ENCODE measurements at places on chromosomes 12 and 14. TPM values are rescaled to one million over a fixed set of nuclear protein-coding genes. Genes with fewer than 3 reads are reported as not detected.
A peak's percentile ranks its signal among the peaks of the same experiment; 100 is the strongest.

Gene PTGDR
- total RNA-seq: not detected

Gene NKX2-1
- not detected for total RNA-seq

DNA sequence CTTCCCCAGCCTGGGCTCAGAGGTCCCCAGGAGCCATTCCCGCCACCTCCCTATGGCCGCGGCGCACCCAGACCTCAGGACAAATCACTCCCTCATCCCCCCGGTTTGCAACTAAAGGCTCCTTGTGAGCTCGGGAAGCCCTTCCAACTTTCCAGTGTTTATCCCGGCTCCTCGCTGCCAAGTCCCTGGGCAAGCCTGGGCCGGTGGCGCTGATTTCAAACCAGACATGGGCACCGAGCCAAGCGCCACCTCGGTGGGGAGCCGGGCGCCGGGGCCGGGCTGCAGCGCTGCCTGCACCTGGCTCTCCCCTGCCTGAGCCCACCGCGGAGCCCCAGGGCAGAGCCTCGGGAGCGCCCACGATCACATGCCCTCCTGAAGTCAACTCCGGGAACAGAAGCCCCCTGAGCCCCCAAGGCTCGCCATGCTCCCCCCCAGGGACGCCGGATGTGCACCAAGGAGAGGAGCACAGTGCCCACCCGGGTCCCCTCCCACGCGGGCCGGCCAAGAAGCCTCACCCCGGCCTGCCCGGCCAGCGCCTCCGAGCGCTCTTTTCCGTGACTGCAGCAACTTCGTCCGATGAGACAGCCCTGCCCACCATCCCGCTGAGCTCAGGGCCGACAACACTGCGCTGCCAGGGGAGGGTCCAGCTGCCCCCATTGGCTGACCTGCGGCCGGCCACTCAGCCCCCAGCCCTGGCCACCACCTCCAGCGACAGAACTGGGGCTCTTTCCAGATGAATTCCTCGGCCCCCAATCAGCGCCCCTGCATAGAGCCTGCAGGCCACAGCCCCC lies 50.0 kb downstream of the NCOR2 start:
- DNase-seq: peak; percentile 54

Gene EIF2S3B
- 1.4 TPM for total RNA-seq

- no peak for DNase-seq
Measured at GRCh38 chr14:104983231-104983721, 2.3 kb upstream of the CLBA1 start.

Data from HT1080 (cell line).